Inflammatory macrophage treated with lipopolysaccharide for 1 hour (primary cell): ENCODE measurements at places on chromosomes 2 and 18.

DNA sequence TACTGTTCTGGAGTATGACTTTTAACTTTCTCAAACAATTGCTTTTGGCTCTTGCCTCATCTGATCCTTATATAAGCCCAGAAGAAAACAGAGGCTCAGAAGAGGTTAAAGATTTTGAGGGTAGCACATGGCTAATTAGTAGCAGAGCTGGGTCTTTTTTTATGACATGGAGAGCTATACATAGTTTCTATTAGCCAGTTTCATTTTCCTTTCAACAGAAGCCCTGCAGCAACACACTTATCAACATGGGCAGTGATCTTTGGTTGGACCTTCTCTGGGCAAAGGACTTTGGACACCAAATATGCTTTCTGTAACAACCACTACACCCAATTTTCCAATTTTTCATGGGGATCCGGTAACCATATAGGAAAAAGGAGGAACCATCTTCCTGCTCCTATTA, 64.9 kb downstream of the NCKAP5 start:
- no peak for DNase-seq

DNA sequence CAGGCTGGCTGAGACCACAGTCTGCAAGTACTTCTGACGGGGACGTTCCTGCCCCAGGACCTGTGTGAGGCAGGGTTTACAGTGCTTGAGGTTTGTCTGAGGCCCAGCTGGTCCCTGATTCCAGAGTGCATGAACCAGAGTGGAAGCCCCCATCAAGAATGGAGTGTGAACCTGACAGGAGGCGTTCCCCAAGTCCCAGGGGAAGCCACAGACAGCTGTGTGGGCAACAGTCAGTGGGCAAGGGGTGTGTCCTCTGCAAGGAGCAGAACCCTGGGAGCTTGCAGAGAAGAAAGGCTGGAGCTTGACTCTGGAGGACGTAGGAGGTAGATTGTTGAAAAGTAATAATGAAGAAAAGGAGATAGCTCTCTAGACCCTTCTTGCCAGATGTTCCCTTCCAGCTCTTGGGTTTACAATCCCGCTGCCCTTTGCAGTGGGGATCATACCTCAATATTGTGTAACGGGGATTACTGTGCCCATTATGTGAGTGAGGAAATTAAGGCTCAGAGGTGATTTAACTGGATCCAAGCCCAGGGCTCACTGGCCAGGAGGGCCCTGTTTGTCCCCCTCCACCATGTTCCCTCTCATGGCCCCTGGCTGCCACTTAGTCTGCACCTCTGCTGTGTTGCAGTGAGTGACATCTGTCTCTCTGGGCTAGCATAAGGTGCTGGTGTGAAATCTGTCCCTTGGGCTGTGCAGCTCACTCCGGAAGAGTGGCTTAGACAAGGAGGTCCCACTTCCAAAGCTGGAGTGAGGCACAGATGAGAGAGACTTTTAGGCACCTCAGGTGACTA, 6.2 kb downstream of the DBI start:
- DNase-seq = no peak

DNA sequence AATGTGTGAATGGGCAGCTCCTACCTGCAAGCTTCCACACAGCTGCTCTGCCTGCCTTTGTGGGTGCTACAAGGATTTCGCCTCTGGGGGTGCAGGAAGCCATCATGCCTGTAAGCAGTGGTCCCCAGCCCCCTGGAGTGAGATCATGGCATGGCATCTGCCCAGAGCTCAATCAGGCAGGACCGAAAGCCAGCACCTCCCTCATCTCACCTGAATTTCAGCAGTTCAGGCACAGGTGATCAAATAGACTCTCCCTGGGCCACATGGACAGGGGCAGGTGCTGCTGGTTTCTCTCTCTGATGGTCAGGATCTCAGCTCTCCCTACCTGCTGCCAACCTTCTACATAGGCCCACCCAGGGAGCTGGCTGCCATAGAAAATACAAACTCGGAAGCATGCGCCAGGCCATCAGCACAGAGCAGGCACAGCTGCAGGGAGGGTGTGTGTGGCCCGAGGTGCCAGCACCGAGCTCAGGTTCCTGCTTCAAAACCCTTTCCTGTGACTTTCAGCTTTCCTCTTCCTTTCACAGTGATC, 133.2 kb upstream of the ID2 start:
- no peak for DNase-seq

DNA sequence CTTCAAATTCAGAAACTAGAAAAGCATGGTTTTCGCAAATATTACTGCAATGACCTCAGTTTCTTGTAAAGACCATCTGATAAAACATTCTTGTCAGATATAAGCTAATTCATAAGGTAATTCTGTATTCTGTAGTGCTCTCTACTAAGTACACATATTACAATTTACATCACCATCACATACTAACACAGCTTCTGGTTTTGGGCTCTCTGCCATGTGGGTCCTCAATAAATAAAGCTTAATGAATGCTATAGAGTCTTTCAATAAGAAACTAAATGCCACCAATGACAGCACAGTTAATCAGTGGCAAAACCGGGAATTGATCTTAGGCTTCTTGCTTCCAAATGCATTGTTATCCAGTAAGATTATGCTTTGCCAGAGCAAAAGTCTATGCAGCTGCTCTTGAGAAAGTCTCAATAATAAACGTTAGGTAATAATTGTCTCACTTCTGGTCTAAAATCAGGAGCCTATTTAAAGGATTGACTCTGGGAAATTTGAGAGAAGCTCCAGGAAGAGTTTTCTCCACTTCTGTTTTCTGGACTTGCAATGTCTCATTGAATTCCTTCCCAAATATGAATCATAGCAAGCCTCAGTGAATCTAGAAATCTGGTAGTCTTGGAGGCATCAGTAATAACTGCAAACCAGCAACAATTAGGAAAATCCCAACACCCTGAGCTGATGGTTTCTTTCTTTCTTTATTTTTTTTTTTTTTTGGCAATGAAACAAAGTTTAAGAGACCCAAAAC, 67.9 kb upstream of the RAPGEF4 start:
- peak; percentile 24 for DNase-seq

GRCh38 chr2:165268754-165269153, 29.5 kb downstream of the SCN2A start:
- no peak for DNase-seq

DNA sequence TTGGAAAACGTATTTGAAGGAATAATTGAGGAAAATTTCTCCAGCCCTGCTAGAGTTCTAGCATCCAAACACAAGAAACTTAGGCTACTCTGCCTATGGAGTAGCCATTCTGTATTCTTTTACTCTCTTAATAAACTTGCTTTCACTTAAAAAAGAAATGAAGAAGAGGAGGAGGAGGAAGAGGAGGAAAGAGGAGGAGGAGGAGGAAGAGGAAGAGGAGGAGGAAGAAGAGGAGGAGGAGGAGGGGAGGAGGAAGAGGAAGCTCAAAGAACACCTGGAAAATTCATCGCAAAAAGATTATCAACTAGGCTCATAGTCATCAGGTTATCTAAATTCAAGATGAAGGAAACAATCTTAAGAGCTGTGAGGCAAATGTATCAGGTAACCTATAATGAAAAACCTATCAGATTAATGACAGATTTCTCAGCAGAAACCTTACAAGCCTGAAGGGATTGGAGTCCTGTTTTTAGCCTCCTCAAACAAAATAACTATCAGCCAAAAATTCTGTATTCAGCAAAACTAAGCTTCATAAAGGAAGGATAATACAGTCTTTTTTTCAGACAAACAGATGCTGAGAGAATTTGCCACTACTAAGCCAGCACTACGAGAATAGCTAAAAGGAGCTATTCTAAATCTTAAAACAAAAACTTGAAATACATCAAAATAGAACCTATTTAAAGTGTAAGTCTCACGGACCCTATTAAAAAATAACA, 56.2 kb upstream of the DSC1 start:
- DNase-seq = no peak

DNA sequence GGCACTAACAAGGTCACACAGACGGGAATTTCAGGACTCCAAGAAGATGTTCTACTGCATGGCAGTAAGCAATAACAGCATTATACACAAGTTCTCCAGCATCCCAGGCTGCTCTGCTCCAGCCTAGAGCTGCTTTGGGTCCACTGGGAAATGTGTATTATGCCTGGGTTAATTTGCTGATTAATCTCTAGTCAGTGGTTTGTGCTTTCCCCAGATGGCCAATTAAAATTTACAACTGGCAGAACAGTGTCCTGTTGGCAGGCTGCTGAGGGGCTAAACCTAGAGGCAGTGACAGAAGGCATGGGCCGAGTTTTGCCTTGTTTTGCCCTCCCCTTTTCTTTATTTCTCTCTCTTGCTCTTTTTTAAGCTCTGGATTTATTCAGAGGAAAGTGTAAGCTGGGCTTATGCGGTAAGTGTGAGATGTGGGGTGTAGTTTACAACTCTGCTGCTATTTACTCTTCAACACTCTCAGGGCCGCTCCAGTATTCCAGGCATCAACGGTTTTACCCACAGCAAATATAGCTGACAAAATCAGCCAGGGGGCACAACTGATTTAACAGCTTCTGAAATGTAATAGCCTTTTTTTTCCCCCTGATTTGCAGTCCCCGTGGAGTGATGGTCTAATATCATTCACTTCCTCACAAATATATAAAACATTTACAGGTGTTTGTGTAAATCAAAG, 348.0 kb downstream of the GPD2 start:
- no peak for DNase-seq

DNA sequence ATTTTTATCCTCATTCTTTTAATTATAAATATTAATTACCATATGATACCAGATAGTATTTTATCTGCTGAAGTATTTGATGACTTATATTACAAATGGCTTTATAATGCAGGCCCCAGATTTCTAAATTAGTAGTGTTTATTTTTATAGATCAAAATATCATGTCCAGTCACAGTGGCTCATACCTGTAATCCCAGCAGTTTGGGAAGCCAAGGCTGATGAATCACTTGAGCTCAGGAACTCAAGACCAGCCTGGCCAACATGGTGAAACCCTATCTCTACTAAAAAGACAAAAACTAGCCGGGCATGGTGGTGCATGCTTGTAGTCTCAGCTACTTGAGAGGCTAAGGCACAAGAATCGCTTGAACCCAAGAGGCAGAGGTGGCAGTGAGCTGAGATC, 100.1 kb upstream of the ARHGAP15 start:
- DNase-seq = no peak

DNA sequence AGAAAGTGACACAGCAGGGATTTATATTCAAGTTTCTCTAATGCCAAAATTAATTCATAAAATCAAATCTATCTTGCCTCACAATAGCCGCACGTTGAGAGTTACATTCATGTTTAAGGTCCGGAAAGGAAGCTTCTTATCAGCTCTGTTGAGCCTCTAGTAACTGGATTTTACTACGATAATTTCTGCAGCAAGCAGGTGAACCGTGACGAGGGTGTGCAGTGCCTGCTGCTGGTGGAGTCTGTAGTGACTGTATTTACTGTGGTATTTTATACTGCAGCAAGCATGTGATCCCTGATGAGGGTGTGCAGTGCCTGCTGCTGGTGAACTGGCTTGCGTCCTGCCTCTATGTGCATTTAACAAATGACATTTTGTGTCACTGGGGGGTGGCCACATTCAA, 120.0 kb downstream of the SNTG2 start:
- no peak for DNase-seq

DNA sequence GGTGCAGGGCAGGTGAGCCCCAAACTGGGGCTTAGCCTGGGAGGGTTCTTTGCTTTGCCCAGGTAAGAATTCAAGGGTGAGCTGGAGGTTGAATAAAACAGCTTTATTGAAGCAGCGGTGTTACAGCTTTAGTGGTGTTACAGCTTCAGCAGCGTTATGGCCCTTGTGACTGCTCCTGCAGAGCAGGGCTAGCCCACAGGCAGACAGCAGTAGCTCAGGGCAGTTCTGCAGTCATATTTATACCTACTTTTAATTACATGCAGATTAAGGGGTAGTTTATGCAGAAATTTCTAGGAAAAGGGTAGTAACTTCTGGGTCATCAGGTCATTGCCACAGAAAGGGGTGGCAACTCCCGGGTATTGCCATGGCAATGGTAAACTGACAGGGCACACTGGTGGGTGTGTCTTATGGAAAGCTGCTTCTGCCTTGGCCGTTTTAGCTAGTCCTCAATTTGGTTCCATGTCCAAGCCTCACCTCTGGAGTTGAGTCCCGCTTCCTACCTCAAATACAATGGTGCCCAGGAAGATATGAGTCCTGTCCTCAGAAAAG, 78.2 kb downstream of the THNSL2 start:
- DNase-seq = peak; percentile 37

- DNase-seq = no peak
Measured at GRCh38 chr2:11495844-11496681, 30.1 kb upstream of the E2F6 start.

GRCh38 chr2:195820867-195821565, 164.0 kb downstream of the SLC39A10 start:
- DNase-seq = no peak

- no peak for DNase-seq
Measured at GRCh38 chr2:42327125-42327524, 33.9 kb downstream of the COX7A2L start.

DNA sequence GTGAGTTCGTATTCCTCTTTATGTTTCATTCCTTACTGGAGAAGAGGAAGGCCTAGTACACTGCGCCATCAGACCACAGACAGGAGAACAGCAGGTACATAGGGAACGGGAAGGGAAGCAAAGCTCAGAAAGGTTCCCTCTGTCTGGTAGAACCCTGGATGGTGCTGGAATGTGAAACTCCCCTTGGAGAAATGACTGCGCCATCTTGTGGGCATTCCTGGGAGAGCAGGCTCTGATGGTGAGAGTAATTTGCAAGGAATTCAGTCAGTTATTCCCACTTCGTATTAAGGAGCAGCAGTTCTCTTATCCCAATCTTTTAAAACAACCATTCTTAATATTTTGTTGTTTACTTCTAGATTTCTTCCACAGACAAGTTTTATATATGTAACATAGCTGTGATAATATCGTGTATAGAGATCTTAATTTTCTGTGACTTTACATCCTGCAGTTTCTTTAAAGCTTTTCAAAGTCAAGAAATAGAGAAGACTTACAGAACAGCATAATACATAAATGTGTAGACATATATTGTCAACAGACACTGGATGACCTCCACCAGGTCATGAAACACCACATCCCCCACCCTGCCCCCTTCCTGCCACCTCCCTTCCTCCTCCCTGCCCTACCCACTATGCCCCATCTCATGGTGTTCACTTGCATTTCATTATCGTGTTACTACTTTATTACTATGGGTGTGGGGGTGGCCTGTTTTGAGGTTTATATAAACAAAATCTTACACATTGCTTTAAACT, 83.9 kb downstream of the ARHGEF4 start:
- DNase-seq = peak; percentile 84

DNA sequence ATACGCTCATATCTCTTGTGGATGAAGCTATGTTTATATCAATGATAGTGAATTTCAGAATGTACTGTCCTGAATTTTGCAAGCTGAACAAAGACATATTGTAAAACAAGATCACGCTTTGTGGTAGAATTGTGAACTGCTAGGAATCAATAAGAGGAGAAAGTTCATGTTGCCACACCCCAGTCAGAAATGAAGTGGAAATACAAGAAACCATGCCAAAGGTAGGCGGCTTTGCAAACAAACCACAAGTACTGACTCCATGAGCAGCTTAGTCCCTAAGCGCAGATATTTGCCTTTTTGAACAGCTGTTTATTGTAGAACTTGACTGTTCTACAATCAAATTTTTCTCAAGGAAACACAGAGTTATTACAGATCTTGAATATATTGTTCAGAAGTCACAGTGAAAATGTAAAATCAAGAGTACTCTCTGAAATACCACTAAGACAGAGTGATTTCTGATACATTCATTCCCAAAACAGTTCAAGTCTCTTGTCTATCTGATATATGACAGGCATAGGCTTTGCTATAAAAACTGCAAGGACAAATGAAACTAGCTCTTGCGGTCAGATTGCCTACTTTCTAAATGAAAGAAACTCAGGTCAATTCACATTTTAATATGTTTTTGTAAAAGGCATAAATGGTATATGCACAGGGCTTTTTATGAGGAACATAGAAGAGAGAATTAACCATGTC, 120.9 kb upstream of the CDH19 start:
- no peak for DNase-seq
